ENCODE measurements at places on chromosomes 2 and 18. TPM values are rescaled to one million over a fixed set of nuclear protein-coding genes. Genes with fewer than 3 reads are reported as not detected.

LOXHD1 gene
- total RNA-seq, result not detected

GRCh38 chr2:54915101-54915500 lies 135.2 kb downstream of the RTN4 start:
- DNase-seq, result no peak

DNA sequence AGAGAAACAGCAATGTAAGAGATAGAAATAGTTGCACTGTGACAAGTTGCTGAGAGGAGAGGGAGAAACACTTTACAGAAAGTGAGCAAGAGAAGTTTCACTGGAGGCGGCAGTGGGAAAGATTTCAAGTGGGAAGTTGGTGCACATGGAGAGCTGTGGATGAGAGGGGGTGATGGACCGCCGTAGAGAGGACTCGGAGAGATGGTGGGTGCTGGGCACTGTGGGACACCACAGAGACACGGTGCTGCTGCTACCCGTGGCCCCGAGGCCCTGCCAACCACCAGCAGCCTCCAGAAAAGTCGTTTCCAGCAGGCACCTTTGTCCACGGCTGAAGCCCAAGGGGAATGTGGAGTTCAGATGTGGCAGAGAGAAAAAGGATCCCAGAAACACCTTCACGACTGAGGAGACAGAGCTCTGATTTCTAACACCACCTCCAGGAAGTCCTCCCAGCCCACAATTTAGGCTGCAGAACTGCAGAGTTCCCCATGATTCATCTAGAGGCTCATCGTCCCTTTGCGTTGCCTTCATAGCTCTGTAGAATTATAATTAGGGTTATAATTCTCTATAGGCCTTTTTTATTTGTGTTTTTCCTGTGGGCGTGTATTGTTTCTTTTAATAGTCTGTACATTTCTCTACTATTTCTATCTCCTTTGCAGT lies 15.9 kb upstream of the IGFBP2 start:
- DNase-seq, result no peak

DNA sequence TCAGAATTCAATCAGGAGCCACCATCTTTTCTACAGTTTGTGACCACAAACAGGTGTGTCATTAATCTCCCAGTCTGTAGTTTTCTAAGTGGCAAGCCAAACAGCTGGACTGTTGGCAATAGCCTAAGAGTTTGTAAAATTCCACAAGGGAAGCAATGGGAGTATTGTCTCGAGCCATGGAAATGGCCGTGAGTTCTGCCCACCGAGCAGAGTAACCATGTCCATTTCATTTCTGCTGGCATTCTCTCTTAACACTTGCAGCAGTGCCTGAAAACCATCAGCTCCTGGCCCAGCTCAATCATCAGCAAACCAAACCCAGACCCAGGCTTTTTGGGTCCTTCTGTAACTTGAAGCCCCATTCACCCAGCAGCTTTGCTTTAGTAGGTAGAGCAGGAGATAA lies 387.8 kb upstream of the CDH7 start:
- DNase-seq, result no peak

GRCh38 chr2:51484605-51485004 lies 452.7 kb upstream of the NRXN1 start:
- DNase-seq, result no peak

- DNase-seq, result peak; percentile 18
These were observed 11.4 kb upstream of the XPO1 start for GRCh38 chr2:61549546-61549945.

Measured in neural progenitor cell (in vitro differentiated cells).